ENCODE measurements at places on chromosomes 7 and 10. TPM values are rescaled to one million over a fixed set of nuclear protein-coding genes. Genes with fewer than 3 reads are reported as not detected.

DNA sequence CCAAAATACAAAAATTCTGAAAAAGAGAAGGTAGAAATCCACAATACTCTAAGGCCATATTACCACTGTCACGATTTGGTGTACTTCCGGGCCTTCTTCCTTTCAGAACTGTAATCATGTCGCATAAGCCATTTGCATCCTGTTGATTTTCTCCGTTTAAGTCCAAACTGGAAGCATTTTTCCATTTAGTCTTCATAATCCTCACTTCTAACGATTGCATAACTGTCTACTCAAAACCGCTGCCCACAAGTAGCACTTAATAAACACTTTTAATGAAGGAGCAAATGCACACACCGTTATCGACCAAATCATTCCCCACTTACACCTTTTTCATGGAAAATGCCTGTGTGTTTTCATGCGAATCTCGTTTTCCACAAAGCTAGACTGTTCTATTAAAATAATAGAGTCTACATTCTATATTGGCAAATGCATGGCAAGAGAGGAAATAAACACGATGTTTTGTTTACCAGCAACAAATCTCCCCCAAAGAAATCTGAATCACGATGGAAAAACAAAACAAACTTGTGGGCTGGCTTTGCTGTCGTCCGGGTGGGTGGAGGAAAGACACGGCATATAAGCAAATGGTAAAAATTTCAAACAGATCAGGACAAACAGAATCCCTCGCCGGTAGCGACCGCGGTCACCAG is 1.0 kb downstream of the ATE1 start:
- DNase-seq: peak; percentile 9

DNA sequence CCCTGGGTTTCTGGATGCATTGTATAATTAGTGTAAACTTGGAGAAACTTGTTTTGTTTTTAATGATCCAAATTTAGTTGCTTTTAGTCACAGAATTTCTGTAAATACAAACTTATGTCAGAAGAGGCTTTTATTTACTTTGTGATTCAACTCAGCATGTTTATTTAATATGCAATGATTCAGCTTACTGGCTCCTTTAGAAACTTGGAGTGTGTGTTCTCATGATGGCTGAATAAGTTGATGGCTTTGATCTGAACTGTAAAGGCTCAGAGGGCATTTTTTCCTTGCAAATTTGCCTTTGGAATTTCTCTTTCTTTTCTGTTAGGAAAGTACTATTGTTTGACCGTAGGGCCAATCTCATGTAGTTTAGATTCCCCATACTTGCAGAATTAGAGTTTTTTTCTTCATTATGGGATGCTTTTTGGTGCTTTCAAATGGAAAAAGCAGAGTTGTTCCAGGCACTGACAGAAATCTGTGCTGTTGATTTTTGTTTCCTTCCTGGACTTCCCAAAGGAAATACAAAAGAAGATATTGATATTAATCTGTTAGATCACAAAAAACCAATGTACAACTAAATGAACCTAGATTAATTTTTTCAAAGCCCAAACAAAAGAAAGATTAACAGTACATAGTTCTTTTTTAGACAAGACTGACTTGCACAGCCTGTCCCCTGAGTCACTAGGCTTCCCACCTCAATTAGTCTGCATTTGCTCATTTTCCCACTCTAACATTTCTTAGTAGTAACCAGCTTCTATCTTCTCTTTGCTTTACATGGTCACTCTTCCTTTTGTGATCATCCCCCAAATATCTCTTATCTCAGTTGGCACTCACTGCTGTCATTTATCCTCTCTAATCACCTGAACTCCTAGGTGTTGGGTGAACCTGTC is 96.8 kb upstream of the AGR3 start:
- peak; percentile 84 for DNase-seq

DNA sequence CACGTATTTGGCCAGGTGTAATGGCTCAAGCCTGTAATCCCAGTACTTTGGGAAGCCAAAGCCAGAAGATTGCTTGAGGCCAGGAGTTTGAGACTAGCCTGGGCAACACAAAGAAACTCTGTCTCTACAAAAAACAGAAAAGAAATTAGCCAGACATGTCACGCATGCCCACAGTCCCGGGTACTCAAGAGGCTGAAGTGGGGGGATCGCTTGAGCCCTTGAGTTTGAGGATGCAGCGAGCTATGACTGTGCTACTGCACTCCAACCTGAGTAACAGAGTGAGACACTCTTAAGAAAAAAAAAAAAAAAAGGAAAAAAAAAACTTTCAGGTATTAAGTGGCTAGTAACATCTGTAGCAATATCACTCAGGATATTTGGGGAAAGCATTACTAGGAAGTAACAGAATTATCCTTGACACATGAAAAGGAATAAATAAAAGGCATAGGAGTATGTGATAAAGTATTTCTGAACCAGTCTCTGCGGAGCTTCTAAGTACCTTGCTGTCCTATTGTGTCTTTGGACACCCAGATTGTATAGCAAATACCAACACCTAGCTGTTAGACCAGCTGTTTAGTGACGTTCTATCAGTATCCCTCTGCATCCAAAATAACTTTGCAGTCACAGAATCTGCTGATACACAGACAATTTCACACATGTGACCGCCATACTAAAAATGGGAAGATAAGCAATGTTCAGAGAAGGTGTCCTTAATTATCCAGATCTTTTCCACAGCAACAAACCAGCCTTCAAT is 74.4 kb downstream of the CYTH3 start:
- no peak for DNase-seq

DNA sequence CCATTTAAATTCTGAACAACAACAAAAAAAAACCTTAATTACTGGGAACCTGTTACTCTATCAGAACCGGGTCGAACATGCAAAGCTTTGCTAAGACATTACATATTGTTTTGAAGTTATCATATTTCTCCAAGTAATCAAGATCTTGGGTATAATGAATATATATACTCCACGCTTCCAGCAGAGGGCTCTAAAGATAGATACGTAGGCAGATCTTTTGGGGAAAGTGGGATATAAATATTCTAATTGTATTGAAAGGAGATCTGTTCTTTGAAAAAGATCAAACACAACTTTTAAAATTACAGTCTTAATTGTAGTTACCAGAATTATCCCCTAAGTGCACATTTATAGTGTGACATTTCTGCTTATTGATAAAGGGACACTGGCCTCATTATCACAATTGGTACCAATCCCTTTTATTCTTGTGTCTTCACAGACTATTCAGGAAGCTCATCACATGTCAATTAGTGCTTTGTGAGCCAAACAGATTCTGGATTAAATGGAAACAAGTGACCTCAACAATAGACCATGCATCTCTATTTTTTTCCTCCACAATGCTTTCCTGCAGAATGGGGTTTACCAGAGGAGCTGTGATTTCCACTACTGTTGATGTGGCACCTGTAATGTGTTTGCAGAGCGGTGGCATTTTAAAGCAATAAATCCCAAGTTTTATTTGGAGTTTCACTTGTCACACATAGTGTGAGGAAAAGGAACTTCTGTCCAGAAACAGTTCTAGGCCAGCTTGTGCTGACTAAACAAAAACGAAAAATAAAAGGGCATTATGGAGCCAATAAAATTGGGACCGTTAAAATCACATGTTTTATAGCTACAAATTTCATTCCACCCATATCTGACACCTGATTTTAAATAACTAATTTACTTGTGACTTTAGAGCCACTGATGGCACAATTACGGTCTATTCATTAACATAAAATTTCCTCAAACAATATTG is 122.4 kb downstream of the CTTNBP2 start:
- DNase-seq: peak; percentile 37

- peak; percentile 1 for DNase-seq
Observed at GRCh38 chr10:43774234-43774769, 125.6 kb upstream of the ZNF32 start.

- no peak for DNase-seq
Observed at GRCh38 chr10:71644307-71645180, 75.0 kb downstream of the C10orf105 start.

DNA sequence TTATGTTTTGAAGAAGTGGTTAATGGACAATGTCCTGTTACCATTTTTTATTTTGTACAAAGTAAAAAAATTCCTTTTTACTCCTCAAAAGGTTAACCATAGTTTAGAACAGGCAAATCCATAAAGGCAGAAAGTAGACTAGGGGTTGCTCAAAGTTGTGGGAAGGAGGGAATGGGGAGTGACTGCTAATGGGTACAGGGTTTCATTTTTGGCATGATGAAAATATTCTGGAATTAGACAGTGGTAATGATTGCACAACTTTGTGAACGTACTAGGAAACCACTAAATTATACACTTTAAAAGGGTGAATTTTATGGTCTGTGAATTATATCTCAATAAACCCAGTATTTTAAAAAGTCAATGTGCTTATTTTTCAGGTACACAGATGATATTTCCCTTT is 35.4 kb upstream of the CDK14 start:
- peak; percentile 52 for DNase-seq

- no peak for DNase-seq
Observed at GRCh38 chr7:3866277-3866676, 565.2 kb downstream of the SDK1 start.

GRCh38 chr7:47225387-47226131 is 356.4 kb downstream of the TNS3 start:
- peak; percentile 40 for DNase-seq

DNA sequence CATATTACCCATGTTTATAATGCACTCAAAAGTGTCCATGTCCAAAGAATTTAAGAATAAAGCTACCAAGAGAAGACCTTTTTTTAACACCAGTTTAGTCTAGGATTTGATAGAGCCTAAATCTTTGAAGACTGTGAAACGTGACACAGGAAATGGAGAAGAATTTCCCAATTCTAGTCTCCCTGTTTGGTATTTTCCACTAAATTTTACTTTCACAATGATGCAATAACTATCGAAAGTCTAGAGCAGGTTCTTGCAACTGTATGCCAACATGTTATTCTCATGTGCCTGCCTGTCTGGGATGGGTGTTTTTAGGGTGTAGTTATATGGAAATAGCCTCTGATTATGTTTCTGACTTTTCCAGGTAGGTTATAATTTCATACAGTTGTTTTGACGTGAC is 6.9 kb upstream of the MXI1 start:
- DNase-seq: no peak

DNA sequence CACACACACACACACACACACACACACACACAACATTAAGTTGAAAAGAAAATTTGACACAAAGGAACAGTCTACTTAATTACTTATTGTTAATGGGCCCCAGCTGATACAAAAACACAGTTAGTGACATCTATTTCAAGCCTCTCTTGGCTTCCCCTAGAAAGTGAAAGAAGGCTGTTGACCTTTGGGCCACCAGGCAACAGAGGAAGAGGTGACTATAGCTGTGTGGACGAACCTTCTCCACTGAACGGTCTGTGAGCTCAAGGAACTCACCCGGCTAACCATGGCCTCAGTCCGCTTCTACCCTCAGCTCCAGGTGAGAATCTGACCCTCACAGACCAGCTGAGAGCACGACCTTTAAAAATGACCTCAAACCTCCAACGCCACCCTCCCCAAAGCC is 32.9 kb upstream of the CALN1 start:
- no peak for DNase-seq

GRCh38 chr10:117316701-117317100 is 58.5 kb downstream of the PDZD8 start:
- no peak for DNase-seq

Gene ITIH5
- not detected for total RNA-seq

Gene PPP1R3C
- total RNA-seq: 101 TPM

Gene UBN2
- 5.3 TPM for total RNA-seq
